ENCODE measurements at places on chromosomes 1 and 21.

- DNase-seq = no peak
Observed at GRCh38 chr1:230717251-230717650, 3.3 kb upstream of the AGT start.

DNA sequence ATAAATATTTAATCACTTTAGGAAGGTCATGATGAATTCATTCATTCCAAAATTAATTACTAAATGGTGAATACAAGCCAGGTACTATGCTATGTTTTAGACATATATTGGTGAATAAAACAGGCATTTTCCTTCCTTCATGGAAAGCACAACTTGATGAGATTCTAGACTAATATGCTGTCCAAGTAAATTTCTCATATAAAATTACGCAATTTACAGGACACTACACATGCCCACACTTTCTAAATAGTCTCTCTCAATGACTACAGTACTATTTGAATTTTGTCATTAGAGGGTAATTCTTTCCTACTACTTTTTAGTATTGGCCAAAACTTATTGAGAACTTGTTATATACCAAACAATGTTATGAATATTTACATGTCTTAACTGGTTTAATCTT, 150.6 kb downstream of the CRB1 start:
- DNase-seq = no peak

DNA sequence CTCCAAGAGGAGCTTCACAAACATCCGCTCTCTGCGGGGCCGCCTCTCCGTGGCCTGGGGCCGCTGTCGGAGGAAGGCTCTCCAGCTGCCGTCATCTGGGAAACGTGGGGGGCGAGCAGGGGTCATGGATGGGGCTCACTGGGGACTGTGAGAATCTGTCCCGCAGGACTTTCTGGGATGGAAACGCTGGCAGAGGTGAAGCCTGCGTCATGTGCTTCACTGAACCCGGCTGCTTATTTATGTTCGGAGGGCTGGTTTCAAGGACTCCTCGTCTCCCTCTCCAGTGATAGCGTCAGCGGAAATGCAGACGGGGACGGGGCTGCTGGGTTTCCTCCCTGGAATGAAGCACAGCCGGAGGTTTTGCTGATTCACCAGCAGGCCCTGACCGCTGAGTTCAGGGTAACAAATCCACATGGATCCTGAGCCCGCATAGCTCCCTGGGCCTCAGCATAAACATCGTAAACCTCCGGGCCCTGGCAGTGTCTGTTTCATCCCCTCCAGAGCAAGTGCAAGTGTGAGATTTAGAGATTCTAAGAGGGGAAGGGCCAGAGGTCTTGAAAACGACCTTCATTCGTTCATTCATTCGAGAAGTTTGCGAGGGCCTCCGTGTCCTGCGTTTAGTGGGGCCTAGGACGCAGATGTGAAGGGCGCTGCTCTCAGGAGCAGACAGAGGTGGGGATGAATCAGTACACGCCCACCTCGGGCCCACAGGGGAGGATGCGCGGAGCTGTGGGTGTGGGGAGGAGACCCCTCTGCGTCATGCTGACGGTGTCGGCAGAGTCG, 7.0 kb upstream of the POFUT2 start:
- DNase-seq = no peak

GRCh38 chr1:237684236-237684635, 206.5 kb downstream of the ZP4 start:
- no peak for DNase-seq

All from NCI-H1105 treated with DMSO at 0.1 percent for 48 hours (cell line).